ENCODE measurements at places on chromosomes 16 and 17. TPM values are rescaled to one million over a fixed set of nuclear protein-coding genes. Genes with fewer than 3 reads are reported as not detected.

Gene PIGQ
- 65.7 TPM for total RNA-seq

Gene TEDC2
- total RNA-seq, result 1.5 TPM

Gene ITGB3
- 13.2 TPM for total RNA-seq

Gene HOXB1
- total RNA-seq, result 0.31 TPM

Gene PRSS27
- 3.1 TPM for total RNA-seq

GRCh38 chr17:2985318-2985717, 78.1 kb downstream of the OR1D5 start:
- DNase-seq, result peak; percentile 18

- no peak for DNase-seq
These were observed 1.2 kb downstream of the SLC52A1 start for GRCh38 chr17:5034063-5034462.

DNA sequence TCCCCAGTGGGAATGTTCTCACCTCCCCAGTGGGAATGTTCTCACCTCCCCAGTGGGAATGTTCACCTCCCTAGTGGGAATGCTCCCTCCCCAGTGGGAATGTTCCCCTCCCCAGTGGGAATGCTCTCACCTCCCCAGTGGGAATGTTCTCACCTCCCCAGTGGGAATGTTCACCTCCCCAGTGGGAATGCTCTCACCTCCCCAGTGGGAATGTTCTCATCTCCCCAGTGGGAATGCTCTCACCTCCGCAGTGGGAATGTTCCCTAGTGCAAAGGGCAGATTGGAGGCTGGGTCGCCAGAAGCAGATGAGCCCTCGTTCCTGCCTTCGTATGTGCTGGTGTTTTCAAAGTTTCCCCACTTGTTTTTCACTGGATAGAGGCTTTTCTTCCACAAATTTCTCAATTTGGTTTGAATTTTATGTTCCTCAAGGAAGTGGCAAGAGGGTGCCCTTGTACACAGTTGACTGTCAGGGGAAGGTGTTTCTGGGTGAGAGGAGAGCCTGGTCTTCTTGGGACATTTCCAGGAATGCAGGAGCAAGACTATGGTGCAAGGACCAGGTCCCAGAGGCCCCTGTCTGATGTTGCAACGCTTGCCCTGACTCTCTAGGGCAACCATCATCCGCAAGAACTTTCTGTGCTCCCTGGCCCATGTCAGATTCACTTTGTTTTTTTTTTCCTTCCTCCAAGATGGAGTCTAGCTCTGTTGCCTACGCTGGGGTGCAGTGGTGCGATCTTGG, 34.0 kb downstream of the TRARG1 start:
- no peak for DNase-seq

DNA sequence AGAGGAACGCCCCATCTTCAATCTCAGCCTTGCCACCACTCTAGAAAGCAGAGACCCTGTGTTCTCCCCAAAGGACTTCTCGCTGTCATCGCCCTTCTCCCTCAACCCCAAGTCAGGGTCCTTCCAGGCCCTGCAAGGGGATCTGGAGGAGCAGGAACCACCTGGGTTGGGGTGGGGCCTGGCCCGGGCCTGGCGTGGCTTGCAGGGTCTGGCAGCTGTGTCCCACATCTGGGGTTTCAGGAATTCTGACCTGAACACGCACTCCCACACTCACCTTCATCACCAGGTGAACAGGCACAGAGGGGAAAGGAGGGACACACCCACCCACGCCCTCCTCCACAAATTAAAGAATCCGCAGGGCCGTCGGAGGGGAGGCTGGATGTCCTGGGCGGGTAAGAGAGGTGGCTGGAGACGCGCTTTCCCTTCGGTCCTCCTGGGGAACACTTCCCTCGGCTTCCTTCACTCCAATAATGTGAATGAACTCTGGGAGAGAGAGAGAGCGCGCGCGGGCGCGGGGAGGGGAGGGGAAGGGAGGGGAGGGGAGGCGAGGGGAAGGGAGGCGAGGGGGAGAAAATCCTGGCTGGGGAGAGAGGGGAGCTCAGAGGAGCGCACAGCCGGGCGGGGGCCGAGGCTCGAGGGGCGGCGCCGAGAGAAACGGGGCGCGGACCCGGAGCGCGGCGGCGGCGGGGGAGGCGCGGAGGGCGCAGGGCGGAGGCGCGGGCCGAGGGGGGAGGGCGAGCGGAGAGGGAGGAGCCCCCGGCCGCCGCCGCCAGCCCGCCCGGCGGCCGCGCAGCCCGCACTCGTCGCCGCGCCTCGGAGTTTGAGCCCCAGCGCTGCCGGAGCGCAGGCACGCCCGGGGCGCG, at the start of gene CACNG4:
TSS of gene CACNG4 (plus strand) at position 799 of the 863 bp plus-strand sequence. CDS start 205 bp downstream, outside the sequence.
- no peak for DNase-seq

- DNase-seq, result no peak
These were observed 13.4 kb downstream of the ENDOV start for GRCh38 chr17:80428363-80428762.

GRCh38 chr16:29310852-29311314, 95.6 kb downstream of the NPIPB11 start:
- no peak for DNase-seq

GRCh38 chr17:77011173-77012011, 129.4 kb upstream of the SEC14L1 start:
- DNase-seq, result no peak

GRCh38 chr16:19936441-19936840, 51.8 kb upstream of the GPRC5B start:
- DNase-seq, result no peak

DNA sequence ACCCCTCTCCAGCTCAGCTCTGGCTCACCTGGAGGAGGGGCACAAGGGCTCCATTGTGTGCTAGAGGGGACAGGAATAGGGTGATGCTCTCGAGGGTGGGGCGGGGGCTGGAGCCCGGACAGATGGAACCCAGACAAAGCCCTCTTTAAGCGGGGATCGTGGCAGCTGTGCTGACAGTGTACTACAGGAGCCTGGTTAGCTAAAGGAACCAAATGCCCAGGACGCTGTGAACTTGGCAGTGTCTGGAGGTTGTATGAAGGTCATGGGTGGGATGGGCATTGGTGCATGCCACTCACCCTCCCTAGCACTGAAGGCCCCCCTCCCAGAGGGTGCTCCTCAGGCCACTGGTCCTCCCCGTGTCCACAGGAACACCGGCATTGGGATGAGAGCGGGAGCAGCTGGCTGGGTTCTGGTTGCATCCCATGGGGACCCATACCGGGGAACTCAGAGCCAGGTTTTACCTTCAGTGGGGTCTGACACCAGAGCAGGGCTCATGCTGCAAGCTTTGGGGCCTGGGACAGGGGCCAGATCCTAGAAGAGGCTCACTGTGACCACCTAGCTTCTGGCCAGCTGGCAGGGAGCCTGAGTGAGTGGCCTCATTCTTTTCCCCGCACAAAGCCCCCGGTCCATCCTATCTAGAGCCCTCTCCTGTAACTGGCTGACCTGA, 11.9 kb downstream of the KIF19 start:
- no peak for DNase-seq

GRCh38 chr17:79011451-79012147, 2.0 kb upstream of the CANT1 start:
- DNase-seq, result no peak
